ENCODE measurements at places on chromosomes 12 and 14. TPM values are rescaled to one million over a fixed set of nuclear protein-coding genes. Genes with fewer than 3 reads are reported as not detected.

CD27 gene
- not detected for total RNA-seq

CDK17 gene
- 64.3 TPM for total RNA-seq

TAS2R42 gene
- total RNA-seq, result not detected

NPFF gene
- total RNA-seq, result not detected

HSPB8 gene
- 4.3 TPM for total RNA-seq

PPP1R13B gene
- 2.3 TPM for total RNA-seq

LRFN5 gene
- total RNA-seq, result 6.6 TPM

SRRM4 gene
- total RNA-seq, result not detected

CLEC2D gene
- 2.2 TPM for total RNA-seq

TSFM gene
- 16.6 TPM for total RNA-seq

RERGL gene
- total RNA-seq, result not detected

PMCH gene
- not detected for total RNA-seq

MYL6B gene
- 38.5 TPM for total RNA-seq

HCAR3 gene
- total RNA-seq, result not detected

NANOG gene
- total RNA-seq, result not detected

WNT5B gene
- 56.6 TPM for total RNA-seq

SMIM41 gene
- total RNA-seq, result 0.20 TPM

DHRS2 gene
- total RNA-seq, result 0.37 TPM

C14orf39 gene
- total RNA-seq, result not detected

CBLN3 gene
- total RNA-seq, result 1.4 TPM

SLC41A2 gene
- total RNA-seq, result 14.7 TPM

TOMM20L gene
- not detected for total RNA-seq

TGM1 gene
- total RNA-seq, result 1.1 TPM

FIGNL2 gene
- under 0.01 TPM for total RNA-seq

ATP5F1B gene
- 535 TPM for total RNA-seq

CFAP251 gene
- total RNA-seq, result 1.8 TPM

SLC17A8 gene
- under 0.01 TPM for total RNA-seq

TEX52 gene
- not detected for total RNA-seq

TBX3 gene
- 79.4 TPM for total RNA-seq

GRIP1 gene
- total RNA-seq, result under 0.01 TPM

CCDC175 gene
- total RNA-seq, result not detected

FAM222A gene
- under 0.01 TPM for total RNA-seq
